ENCODE measurements at places on chromosomes 11 and 22. TPM values are rescaled to one million over a fixed set of nuclear protein-coding genes. Genes with fewer than 3 reads are reported as not detected.

GRCh38 chr11:79287952-79288351 is 152.9 kb downstream of the TENM4 start:
- no peak for DNase-seq

Gene IFITM10
- 9.3 TPM for total RNA-seq

GRCh38 chr11:78901831-78902230 is 327.2 kb upstream of the NARS2 start:
- DNase-seq, result no peak

GRCh38 chr11:84899740-84900139 is 727.4 kb downstream of the DLG2 start:
- DNase-seq, result no peak
